ENCODE measurements at places on chromosomes 7 and 10. TPM values are rescaled to one million over a fixed set of nuclear protein-coding genes. Genes with fewer than 3 reads are reported as not detected.

CYP26C1 gene
- 0.07 TPM for total RNA-seq

KCNH2 gene
- 0.22 TPM for total RNA-seq

HOXA2 gene
- not detected for total RNA-seq

- DNase-seq = no peak
These were observed 319 bp upstream of the GATA3 start for GRCh38 chr10:8054244-8054493.

FANK1 gene
- not detected for total RNA-seq
